ENCODE measurements at places on chromosomes 12 and 14.

GRCh38 chr14:65312859-65313258 is 99.7 kb upstream of the FUT8 start:
- no peak for DNase-seq

GRCh38 chr14:55198749-55199148 is 7.4 kb upstream of the DLGAP5 start:
- no peak for DNase-seq

DNA sequence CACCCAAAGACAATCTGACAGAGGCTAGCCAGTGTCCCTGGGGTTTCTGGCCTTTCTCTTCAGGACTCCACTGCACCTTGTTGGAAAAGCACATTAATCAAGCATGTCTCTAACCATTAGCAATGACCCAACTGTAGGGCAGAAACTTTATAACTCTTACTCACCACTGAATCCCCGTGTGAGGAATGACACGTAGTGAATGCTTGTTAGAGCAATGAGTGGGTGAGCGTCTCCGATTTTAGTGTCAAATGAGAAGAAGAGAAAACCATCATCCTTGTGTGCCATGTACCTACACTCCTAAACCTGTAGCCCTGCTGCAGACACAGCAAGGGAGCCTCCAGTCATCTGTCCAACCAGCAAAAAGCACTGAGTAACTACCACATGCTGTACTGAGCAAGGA is 56.5 kb upstream of the GPR68 start:
- DNase-seq: no peak

DNA sequence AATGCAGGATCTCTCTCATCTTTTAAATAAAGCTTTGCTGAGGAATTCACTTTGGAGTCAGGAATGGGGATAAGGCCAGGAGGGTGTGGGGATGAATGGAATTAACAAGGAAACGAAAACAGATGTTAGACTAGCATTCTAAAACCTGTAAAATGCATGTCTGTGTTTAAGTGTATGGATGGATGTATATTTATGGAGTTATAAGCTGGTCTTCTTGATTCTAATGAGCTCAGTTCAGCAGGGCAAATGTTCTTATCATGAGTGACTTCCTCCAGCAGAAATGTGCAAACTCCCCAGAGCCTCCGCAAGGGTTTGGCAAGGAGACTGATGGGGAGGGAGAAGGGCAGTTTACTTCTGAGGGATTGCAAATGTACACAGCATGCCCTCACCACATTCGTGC is 149.1 kb downstream of the NTF3 start:
- DNase-seq: no peak

DNA sequence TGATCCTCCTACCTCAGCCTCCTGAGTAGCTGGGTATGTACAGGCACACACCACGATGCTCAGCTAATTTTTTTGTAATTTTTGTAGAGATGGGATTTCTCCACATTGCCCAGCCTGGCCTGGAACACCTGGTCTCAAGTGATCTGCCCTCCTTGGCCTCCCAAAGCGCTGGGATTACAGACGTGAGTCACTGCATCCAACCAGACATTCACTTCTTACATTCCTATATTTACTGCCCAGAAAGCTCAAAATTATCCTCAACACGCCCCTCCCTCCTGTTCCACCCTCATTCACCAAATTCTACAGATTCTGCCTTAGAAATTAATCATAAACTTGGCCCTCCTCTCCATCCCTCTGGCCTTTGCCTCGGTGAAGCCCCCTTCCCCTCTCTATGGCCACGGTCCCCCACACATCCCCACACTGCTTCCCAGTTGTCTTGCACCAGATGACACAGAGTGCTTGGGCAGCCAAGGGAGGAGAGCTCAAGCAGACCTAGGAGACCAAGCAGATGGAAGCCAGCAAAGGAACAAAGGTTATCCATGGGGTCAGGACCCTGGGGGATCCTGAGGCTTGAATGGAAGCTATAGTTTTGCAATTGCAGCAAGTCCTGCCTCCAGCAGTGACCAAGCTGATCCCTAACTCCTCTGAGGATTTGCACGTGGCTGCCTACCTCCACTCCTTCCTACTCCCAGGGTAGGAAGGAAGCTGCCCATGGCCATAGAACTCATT is 213.2 kb upstream of the FOXN3 start:
- DNase-seq: no peak

DNA sequence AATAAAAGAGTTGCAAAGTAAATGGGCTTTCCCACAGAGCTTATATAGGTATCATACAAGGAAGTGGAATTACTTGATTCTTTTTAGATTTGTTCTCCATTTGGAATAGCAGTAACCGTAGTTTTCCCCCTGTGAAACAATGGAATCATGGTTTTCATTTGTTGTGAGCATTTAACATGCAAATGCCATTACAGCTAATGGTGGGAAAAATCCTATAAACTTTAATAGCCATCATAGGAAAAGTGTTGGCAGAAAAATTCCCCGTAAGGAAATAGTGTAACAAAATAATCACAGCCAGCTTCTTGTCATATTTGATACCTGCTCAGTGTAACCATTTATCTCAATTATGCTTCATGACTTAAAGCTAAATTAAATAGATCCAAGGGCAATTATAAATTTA is 95.3 kb downstream of the TPH2 start:
- DNase-seq: no peak

DNA sequence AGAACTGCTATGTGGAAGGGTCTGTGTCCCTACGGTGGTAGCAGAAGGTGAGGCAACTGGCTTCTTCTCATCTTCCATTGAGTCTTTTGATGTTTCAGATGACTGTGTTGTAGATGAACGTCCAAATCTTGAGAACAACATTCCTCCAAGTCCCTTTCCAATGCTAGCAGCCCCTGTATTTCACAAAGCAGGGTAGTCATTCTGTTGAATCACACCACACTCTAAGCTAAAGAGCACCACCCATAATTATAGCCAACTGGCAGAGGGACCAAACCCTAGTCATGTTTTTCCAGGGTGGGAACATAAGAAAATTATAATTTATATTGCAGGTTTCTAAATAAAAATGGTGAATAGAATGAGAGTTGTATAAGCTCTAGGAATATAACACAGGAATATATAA is 98.7 kb downstream of the DDHD1 start:
- no peak for DNase-seq

DNA sequence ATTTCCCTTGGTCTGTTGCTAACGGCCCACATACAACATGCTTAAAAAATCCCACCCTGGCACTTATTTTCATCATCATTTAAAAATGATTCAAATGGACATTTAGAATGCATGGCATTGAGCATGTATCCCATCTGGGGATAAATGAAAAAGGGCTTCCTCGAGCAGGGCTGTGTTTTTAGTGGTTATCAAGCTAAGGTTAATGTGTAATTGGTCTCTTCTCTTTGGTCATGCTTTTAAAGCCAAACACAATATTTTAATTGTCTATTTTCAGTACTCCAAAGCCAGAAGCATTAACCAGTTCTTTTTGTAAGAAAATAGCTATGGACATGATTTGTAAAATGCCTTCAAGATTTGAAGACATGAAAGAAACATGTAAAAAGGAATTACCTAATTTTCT is 1.9 kb upstream of the TRHDE start:
- no peak for DNase-seq

DNA sequence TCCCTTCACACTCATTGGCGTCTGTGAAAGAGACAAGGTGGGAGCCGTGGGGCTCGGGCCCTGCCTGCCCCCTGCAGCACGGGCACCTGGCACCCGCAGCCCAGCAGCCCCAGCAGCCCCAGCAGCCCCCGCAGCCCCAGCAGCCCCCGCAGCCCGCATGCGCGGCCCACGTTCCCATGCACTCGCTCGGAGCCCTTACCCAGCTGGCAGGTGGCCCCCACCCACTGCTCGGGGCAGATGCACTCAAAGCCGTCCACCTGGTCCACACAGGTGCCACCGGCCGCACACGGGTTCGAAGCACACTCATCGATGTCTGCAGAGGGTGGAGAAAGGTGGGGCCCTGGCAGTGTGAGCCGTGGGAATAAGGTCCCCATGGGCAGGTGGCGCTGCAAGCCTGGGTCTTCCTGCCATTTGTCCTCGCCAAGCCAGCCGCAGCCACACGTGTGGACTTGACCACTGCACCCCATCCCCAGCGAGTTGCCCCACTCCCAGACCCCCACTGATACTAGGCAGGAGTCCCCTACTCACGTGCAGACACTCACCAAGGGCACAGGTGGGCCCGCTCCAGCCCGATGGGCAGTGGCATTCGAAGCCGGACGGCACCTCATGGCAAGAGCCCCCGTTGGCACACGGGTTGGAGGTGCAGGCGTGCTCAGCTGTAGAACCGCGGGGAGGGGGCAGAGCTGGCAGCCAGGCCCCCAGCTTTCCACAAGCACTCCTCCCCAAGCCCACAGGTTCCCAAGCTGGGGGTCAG is 17.3 kb downstream of the JAG2 start:
- DNase-seq: no peak
